ENCODE measurements at places on chromosomes 16 and 17. TPM values are rescaled to one million over a fixed set of nuclear protein-coding genes. Genes with fewer than 3 reads are reported as not detected.

The TMED6 gene
- polyA plus RNA-seq = not detected

The NUDT7 gene
- 67.7 TPM for polyA plus RNA-seq

The GUCY2D gene
- polyA plus RNA-seq = not detected

The ABCC3 gene
- polyA plus RNA-seq = 0.45 TPM

The GCGR gene
- polyA plus RNA-seq = not detected

The TAT gene
- not detected for polyA plus RNA-seq

The CACNA1H gene
- polyA plus RNA-seq = not detected

The CHST5 gene
- polyA plus RNA-seq = 0.14 TPM

The ABCA8 gene
- 5.3 TPM for polyA plus RNA-seq

The C16orf96 gene
- not detected for polyA plus RNA-seq

The STAC2 gene
- polyA plus RNA-seq = 1.2 TPM

The CD300LB gene
- not detected for polyA plus RNA-seq

The CNTNAP1 gene
- polyA plus RNA-seq = 6.8 TPM

The TBC1D3H gene
- polyA plus RNA-seq = 0.18 TPM

The APOBR gene
- polyA plus RNA-seq = not detected

The ANKRD40CL gene
- not detected for polyA plus RNA-seq

Data from Purkinje cell (primary cell).